Activated T-cell treated with anti-CD3 and anti-CD28 coated beads for 1 hour (primary cell): ENCODE measurements at places on chromosomes 4 and X.

GRCh38 chrX:53086464-53086863, 4.3 kb downstream of the TSPYL2 start:
- DNase-seq, result no peak

GRCh38 chr4:176084769-176085168, 19.1 kb downstream of the WDR17 start:
- no peak for DNase-seq

DNA sequence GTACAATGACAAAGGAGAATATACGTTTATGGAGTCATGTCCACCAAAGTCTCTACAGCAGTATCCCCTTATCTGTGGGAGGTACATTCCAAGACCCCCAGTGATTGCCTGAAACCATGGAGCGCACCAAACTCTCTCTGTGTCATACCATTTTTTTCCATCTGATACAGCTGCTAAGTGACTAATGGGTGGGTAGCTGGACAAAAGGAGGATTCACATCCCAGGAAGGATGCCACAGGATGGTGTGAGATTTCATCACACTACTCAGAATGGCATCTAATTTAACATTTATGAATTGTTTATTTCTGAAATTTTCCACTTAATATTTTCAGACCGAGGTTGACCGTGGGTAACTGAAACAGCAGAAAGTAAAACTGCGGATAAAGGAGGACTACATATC, 49.8 kb upstream of the AGA start:
- no peak for DNase-seq

GRCh38 chr4:1907848-1908525, 36.8 kb downstream of the NSD2 start:
- DNase-seq, result no peak

DNA sequence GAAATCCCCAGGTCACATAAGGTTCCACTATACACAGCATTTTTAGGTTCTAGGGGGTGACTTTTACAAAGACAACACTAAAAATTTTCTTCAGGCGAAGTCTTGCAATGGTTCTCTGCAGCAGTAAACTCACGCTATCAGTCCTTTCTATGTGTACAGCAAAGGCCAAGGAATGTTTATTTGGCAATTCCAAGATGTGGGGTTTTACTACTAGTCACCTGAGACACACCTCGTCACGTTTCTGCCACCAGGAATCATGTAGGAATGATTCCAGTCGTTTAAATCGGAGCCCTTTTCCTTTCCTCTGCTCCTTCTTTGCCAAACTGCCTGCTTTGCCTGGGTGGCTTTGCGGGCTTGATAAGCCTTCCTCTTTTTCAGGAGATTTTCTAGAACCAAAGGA, 75.9 kb upstream of the ENPEP start:
- no peak for DNase-seq

GRCh38 chrX:118554511-118554910, 58.9 kb downstream of the DOCK11 start:
- no peak for DNase-seq

DNA sequence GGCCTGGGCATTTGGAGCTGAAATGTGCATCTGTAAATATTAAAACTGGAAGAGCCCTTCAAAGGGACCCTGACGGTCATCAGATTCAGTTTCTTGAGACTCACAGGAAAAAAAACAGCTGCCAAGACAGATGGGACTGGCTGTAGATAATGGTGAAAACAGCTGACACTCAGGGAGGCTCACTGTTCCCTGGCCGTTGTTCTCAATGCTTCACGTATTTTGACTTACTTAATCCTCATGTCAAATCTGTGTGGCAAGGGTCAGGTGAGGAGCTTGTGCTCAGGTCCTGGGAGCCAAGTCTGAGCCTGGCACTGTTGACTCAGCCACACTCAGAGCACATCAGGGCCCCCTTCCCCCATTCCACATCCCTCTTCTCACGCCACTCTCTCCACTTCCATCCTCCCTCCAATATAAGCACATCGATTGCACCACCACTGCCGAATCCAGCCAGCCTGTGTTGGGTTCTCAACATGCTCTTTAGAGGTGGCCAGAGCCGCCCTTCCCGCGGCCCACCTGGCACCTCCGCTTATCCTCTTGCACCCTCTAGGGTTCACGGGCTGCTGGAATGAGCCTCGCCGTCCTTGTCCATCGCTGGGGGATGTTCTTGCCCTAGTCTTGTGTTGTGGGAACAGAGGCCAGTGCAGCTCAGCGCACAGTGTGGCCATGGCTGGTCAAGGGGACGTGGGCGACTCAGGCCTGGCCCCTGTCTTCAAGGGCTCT, 40.1 kb downstream of the EVC start:
- no peak for DNase-seq
